ENCODE measurements at places on chromosomes 16 and 17.
A peak's percentile ranks its signal among the peaks of the same experiment; 100 is the strongest.

GRCh38 chr17:15918661-15919259, 26.2 kb upstream of the ADORA2B start:
- DNase-seq = no peak

DNA sequence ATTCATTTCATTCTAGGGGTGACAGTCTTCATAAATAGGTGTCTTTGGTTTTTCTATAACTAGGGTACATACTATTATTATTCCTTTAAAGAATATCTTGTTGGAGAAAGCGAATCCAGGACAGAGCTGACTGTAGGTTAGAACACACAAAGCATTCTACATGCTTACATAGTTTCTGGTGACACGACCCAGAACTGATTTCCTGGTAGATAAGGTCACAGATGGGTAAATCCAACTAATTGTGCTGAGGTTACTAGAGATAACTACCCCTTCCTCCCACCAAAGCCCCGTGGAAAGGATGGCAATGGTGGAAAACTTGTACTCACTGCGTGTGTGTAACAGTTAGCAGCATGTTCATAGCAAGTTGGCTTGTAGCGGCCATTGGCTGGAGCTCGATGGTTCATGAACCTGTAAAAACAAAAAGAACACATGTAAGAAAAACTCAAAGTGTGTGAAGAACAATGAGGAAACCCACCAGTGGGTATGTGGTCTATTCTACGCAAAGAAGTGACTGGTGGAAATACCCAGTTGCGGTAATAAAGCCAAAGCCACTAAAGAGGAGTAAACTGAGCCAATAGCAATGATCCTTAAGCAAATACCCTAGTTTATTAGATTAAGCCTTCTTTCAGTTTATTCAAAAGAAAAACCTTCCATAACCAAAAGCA, 7.7 kb downstream of the MMD start:
- no peak for DNase-seq

DNA sequence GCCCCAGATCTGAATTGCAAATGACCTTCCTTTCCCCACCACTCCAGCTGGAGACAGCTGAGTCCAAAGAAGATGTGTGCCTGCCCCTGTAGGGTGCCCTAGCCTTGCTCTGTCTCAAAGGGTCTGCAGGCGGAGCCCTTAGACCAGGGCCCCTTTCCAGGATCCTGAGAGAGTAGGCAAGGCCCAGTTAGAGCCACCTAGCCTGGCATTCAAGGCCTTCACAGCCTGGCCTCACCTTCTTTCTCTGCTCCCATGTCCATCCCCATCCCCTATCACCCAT, 66.6 kb upstream of the LHX1 start:
- no peak for DNase-seq

GRCh38 chr17:81534157-81535006, 6.2 kb downstream of the FSCN2 start:
- no peak for DNase-seq

DNA sequence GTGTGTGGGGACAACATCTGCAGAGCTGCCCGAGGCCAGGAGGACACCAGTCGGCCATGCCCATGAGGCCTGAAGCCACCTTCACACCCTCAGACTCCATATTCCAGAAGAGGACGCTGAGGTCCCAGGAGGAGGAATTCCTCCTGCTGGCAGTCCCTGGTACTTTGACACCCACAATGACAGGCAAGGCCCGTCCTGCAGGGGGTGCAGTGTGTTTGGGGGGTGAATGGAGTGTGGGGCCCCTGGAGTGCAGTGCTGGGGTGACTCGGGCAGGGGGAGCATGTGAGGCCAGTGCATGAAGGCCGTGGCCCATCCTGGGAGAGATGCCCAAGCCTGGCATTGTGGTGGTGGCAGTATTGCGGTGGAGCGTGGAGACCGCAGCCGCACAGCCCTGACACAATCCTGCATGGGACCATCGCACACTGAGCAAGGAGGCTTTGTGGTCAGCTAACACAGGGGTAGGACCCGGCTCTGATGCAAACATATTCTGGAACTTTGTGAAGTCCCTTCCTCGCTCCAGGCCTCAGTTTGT, 52.2 kb downstream of the ZDHHC7 start:
- no peak for DNase-seq

- DNase-seq = no peak
Observed at GRCh38 chr16:2905988-2906387, 5.7 kb upstream of the FLYWCH1 start.

GRCh38 chr16:68884861-68885720, 41.8 kb downstream of the TANGO6 start:
- peak; percentile 24 for DNase-seq

- DNase-seq = no peak
Observed at GRCh38 chr16:3577302-3577752, at the start of gene NLRC3. TSS of gene NLRC3 (minus strand) at chr16:3577403. CDS start at chr16:3565036, 12,367 bp downstream.

DNA sequence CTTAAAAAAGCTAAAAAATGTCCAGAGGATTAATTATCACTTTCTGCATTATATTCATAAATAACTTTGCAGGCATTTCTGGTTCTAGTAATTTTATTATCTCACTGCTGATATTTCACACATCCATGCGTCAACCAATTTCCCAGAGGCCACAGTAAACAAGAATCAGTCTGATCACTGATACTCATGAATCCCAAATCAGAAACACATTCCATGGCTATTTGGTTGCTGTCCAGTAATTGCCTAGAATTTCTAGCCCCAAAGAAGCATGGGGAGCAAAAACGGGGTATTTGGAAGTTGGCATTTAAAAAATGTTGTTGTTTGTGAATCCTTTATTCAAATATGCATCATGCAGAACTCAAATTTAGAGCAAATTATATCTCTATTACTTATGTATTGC, 244.8 kb downstream of the CDH8 start:
- no peak for DNase-seq

GRCh38 chr16:2586241-2586640, 48.4 kb downstream of the PDPK1 start:
- DNase-seq = no peak

- DNase-seq = no peak
Observed at GRCh38 chr17:5897275-5897911, 172.8 kb upstream of the WSCD1 start.

GRCh38 chr17:65750166-65750565, 188.7 kb upstream of the AXIN2 start:
- no peak for DNase-seq

GRCh38 chr16:64196444-64196843, 925.4 kb downstream of the CDH11 start:
- DNase-seq = no peak

DNA sequence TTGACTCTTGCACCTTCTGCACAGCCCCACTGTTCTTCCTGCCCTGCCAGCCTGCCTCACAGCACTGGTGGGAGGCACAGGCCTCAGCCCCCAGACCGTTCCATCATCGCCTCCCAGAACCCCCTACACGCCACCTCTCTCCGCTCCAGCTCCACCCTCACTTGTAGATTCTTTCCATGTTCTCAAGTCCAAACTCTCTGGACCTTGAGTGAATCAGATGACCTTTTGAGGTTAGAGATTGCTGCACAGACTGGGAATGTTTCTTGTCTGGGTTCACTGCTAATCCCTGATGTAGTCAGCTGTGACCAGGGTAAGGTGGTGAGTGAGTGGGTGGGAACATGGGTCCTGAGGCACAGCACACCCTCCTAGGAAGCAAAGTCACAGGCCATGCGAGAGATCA, 272.4 kb downstream of the IRF8 start:
- no peak for DNase-seq

DNA sequence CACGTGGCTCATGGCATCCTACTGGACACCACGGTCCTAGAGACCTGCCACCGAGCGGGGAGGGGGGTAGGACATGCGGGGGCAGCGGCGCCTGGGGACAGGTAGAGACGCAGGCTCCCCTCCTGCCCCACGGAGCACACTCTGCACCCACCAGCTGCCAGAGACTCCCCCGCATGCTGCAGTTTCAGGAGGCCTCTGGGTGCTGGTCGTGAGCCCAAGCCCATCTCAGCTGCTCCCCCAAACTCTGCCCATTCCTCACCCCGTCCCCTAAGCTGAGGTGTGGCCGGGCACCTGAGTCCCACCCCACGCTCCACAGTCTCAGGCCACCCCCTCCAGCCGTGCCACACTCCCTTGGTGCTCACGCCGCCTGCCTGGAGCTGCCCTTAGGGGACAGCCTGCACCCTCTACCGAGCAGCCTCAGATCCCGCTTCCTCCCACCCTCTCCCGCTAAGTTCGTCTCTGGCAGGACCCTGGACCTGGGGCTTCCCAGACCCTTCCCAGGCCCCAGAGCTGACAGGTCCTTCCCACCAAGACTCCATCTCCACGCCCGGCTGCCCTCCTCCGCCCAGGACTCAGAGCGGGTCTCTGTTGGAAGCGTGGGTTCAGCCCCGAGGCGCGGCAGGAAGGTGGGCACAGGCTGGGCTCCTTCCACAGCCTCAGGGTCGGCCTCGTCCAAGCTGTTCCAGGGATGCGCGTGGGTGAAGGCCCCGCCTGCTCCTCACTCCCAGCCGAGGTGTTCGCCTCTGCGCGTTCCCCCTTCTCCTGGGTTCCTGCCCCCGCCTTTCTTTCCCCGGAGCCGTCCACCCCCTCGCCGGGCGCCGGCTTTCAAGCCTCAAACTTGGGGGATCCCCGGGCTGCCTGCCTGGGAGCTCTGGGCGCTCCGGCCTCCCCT, 1.3 kb downstream of the RAB40B start:
- DNase-seq = no peak

DNA sequence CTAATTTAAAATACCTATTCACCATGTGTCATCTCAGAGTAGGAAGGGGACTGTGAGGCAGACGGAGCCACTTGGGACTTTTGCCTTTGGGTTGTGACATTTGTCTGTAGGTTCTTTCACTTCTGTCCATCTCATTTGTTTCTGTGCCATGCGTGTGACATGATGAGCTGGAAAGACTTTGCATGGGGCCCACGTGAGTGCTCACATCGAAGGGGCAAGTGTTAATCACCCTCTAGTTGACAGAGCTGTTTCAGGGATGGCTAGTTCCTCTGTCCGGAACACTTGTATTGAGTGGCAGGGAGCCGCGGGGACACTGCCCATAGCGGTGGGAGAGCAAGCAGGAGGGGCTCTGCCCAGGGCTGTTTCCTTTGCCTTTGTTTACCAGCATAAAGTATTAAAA, 112.0 kb downstream of the RPTOR start:
- no peak for DNase-seq

- no peak for DNase-seq
Observed at GRCh38 chr16:4640572-4641305, 16.1 kb downstream of the MGRN1 start.

GRCh38 chr16:17339764-17340541, 130.8 kb downstream of the XYLT1 start:
- DNase-seq = no peak

- no peak for DNase-seq
Observed at GRCh38 chr16:11384956-11385586, 39.8 kb downstream of the RMI2 start.

- peak; percentile 2 for DNase-seq
Observed at GRCh38 chr16:9258423-9259051, 167.1 kb downstream of the HAPSTR1 start.

DNA sequence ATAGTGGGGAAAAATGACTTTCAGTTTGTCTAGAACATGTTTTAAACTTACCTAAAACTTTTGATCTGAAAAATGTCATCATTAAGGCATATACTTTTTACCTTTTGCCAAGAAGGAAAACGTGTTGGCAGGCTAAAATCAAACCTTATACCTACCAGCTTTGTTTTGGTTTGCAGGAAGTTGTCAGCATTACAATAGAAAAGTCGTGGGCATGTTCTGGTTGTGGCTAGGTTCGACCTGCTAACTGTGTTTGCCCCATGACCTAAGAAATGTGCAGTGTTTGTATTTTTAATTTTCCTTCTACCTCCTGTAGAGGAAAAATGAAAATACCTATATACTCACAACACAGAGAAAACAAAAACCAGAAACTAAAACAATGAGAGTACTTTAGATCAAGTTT, 13.0 kb downstream of the SKAP1 start:
- no peak for DNase-seq

- no peak for DNase-seq
Observed at GRCh38 chr16:53924331-53925106, 220.6 kb downstream of the FTO start.

DNA sequence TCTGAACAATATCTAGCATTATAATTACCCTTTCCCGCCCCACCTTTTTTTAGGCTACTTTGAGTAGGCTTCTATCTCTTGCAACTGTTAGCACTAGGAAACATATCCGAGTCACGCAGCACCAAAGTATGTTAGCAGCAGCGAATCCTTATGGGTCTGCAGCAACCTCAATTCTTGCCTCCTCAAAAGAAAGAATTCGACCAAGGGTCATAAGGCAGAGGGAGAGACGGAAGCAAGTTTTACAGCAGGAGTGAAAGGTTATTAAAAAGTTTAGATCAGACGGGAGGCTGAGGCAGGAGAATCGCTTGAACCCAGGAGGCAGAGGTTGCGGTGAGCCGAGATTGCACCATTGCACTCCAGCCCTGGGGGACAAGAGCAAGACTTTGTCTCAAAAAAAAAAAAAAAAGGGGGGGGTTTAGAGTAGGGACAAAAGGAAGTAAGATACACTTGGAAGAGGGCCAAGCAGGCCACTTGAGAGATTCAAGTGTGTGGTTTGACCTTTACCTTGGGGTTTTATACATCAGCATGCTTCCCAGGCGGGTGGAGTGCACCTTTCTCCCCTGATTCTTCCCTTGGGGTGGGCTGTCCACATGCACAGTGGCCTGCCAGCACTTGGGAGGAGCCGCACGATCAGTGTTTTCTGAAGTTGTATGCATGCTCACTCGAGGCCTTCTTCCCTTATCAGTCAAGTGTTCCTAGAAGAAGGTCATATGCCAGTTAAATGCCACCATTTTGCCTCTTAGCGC, 67.7 kb downstream of the HLF start:
- DNase-seq = no peak

GRCh38 chr16:67430977-67431774, at the start of gene HSD11B2:
TSS of gene HSD11B2 (plus strand) at chr16:67431121. CDS start at chr16:67431249, 128 bp downstream.
- no peak for DNase-seq

DNA sequence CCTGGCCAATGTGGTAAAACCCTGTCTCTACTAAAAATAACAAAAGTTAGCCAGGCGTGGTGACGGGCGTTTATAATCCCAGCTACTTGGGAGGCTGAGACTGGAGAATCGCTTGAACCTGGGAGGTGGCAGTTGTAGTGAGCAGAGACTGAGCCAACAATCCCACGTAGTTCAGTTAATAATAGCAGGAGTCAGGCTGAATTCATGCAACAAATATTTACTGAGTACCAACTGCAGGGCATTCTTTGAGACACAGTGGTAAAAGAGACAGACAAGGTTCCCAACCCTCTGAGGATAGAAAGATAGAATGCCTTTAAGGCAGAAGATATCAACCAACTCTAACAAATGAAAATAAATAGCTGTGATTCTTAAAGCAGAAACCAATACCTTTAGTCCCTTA, 39.1 kb downstream of the SPOP start:
- DNase-seq = no peak
